Kasumi-1 (cell line): ENCODE measurements at places on chromosomes 1 and 21.

GRCh38 chr1:233936422-233936821 is 31.9 kb downstream of the SLC35F3 start:
- DNase-seq, result no peak

DNA sequence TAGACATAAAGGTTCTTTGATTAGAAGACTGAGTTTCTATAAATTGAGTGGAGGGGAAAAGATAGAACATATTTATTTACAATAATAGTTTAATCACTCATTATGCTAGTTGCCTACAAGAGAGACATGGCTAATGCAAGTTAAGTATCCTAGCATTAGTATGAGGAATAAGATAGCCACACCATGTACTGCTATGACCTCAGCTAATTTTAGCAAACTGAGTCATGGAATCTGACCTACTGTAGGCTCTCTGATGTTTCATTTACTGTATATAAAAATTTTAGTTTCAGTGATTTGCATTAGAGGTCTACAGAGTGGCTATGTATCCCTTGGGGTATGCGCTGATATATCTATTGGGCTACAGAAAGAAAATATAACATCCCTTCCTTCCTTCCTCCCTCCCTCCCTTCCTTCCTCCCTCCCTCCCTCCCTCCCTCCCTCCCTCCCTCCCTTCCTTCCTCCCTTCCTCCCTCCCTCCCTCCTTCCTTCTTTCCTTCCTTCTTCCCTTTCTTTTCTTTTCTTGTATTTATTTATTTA is 5.8 kb downstream of the AGL start:
- DNase-seq, result no peak

DNA sequence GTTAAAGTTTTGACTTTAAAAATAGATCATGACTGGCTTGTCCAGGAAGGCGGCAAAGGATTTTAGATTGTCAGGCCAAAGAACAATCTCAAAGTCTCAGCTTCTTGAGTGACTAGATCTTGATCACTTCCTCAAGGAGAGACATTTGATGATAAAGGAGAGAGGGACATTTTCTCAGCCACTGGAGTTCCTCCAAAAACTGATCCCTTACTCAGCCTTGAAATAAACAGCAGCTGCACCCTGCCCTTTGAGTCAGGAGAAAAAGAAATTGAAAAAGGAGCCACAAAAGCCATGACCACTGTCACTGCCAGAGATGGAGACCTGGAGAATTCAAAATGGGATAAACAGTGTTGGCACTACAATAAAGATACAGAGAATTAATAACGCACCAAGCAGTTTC is 288.4 kb upstream of the PRMT6 start:
- no peak for DNase-seq

- DNase-seq, result no peak
Measured at GRCh38 chr1:234168061-234168724, 205.1 kb upstream of the COA6 start.

GRCh38 chr1:147076442-147076841 is 95.8 kb downstream of the PRKAB2 start:
- DNase-seq, result no peak

- DNase-seq, result peak; percentile 96
Measured at GRCh38 chr21:35658242-35658641, 402.1 kb downstream of the SETD4 start.

- peak; percentile 41 for DNase-seq
Measured at GRCh38 chr1:150875197-150876118, 941 bp downstream of the ARNT start.

DNA sequence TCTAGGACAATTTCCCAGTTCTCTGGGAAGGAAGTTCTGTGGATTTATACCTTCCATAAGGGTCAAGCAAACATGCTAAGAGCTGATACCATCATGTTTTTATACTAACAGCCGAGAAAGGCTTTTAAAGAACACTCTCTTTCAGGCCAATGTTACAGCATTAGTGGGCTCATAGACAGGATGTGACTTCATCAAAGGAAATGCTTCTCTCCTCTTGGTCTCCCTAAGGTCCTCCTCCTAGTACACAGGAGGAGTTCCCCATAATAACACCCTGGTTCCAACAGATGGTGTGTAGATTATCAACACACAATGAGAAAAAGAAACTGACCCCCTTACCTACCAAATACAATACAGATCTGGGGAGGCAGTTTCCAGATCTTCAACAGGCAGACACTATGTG is 26.7 kb upstream of the GLIS1 start:
- peak; percentile 34 for DNase-seq

DNA sequence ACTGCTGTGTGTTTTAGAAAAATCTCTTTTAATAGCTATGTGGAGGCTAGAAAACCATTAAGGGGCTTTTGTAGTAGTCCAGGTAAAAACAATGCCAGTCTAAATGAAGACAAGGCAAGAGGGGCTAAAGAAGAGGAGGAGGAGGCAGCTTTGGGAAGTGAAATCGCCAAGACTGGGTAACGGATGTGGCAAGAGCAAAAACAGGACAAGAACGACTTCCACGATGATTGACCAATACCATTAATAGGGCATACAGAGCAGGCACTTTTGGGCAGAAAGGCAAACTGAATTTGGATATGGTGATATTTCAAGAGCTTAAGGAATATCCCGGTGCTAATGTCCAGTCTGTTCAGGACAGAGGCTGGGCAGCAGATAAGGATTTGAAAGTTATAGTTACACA is 22.0 kb downstream of the COA6 start:
- no peak for DNase-seq

DNA sequence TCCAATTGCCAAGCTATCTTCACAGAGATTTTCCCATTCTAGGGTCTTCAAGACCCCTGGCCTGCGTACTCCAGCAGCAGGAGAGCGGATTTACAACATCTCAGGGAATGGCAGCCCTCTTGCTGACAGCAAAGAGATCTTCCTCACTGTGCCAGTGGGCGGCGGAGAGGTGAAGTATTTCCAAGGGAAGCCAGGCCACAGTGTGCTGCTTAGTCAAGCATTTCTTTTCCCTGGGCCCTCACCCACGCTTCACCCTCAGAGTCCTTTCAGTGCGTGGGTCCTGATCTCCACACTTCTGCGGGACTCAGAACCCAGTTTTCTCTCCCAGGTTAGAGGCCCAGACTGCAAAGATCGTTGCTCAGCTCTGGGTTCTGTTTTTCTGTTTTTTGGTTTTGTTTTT is 13.1 kb downstream of the CDCA8 start:
- no peak for DNase-seq

GRCh38 chr1:60329651-60330050 is 256.1 kb upstream of the C1orf87 start:
- DNase-seq, result no peak

- no peak for DNase-seq
Measured at GRCh38 chr1:168636642-168637111, 60.3 kb downstream of the XCL1 start.

DNA sequence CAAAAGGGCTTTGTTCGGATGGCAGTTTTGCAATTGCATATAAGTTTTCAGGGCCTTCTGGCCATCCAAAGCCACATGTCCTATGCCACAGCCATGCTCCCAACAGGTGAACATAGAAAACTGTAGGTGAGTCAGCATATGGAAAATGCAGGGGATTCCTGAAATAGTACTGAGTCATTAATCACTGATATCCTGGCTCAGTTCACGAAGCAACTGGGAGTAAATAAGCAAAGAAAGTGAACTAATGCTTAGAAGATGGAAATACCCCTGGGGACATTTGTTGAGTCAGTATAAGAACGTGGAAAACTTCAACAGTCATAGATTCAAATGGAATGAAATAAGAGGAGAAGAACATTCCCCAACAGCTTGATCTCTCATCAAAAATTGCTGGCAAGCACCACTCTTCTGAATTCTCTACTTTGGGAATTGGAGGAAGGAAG is 148.9 kb upstream of the RUNX1 start:
- DNase-seq, result no peak

- DNase-seq, result peak; percentile 64
Measured at GRCh38 chr1:201653233-201653632, 114.3 kb downstream of the NAV1 start.

- DNase-seq, result no peak
Measured at GRCh38 chr1:7628273-7628672, 142.8 kb upstream of the VAMP3 start.

GRCh38 chr1:209384710-209385550 is 198.6 kb upstream of the CAMK1G start:
- no peak for DNase-seq

- no peak for DNase-seq
Measured at GRCh38 chr1:33683913-33684312, 180.0 kb upstream of the HMGB4 start.

DNA sequence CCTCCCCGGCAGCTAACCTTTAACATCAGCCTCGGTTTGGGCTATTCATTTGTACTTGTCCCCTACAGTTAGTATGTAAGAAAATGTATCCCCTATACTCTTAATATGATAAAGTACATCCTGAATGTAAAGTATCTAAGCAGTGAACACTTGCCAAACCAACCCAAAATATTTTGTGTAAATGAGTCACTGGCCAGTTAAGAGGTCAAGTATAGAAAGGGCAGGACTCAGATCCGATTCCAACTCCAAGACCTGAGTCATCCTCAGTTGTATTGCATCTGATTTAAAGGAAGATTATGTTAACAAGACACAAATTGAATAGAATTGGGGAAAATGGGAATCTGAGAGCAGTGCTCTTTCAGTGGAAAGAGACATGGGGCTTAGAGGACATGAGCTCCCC is 84.4 kb downstream of the CD58 start:
- DNase-seq, result no peak

GRCh38 chr1:212607206-212607912 is 1.2 kb upstream of the ATF3 start:
- DNase-seq, result peak; percentile 9

DNA sequence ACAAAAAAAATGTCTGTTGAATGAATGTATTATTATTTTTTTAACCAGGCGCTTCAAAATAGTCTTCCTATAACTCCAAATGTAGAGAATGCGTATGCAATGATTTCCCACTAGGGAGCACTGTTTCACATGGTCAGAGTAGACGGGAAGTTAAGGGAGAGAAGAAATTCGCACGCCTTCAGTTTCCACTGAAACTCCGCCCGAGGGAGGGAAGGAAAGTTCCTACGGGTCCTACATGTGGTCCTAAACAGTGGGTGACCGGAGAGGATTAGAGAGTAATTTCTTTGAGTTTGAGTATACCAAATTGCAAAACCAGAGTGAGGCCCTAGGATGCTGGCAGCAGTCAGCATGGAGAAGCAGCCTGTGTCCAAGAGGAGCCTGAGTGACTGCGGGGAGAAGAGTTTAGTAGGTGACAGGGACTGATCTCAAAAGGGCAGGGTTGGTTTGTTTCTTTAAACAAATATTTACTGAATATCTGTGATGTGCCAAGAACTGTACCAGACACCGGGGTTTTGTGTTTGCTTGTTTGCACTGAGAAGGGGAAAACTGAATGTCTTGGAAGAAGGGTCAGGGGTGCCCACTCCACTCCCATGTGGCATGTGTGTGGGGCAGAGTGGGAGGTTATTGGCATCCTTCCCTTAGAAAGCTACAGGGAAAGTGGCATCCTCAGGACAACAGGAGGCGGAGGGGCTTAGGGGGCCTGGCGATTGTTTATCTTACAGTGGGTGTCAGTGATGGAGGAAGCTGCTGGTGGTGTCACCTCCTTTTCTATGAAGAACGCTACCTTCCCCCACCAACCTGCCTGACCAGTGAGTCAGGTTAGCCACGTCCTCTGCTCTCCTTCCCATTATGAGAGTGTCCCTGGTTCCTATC is 22.8 kb downstream of the RNU5D-1 start:
- peak; percentile 91 for DNase-seq

DNA sequence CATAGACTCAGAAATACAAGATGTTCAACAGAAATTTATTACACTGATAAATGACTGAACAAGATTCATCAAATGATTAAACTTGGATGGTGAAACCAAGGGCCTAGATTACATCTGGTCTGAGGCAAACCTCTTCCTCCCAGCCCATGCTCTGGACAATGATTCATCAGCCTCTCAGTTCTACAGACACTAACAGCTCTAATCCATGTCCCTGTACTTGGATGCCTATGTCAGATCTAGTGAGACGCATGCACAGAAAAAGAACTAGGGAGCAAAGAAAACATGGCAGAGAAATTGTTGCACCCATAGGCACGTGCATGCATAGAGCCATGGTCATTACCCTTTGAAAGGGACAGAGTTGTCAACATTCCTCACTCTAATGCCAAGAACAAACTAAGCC is 250.1 kb downstream of the KCNH1 start:
- DNase-seq, result no peak

- no peak for DNase-seq
Measured at GRCh38 chr1:113769601-113769970, 10.3 kb upstream of the PHTF1 start.

DNA sequence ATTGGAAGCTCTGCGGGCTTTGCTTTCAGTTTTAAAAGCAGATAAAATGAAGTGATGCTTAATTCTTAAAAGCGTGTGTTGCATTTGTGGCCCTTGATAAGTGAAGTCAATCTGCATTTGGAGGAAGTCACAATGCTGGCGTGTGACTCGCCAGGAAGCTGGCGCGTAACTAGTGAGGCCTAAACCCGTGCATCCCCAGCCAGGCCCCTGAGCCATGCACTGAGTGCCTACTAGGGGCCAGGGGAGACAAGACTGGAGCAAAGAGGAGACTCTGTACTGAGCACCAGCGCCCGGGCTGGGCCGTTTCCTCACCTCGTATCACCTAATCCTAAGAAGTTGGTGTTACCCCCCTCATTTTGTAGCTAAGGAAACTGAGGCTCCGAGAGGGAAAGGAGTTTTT is 4.6 kb upstream of the DDOST start:
- DNase-seq, result peak; percentile 20
